ENCODE measurements at places on chromosomes 13 and 19.

- no peak for DNase-seq
These were observed 173.0 kb downstream of the TEX29 start for GRCh38 chr13:111493468-111493867.

DNA sequence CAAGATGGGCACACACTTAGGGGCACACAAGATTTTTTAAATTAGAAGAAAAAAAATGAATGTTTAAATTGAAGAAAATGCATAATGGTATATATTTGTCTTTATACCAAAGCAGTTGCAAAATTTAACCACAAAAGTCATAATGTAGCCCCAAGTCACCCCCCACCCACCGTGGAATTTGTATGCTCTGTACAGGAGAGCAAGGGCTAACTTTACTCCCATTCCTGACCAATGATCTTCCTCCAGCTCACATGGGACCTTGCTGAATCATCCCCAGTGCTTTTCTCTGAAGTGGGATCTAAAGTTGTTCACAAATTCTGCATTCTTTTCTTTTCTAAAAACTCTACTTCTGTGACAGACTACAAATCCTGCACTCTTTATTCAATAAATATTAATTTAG is 597.0 kb downstream of the UQCRFS1 start:
- no peak for DNase-seq

GRCh38 chr13:49908637-49909036 is 27.5 kb downstream of the SPRYD7 start:
- DNase-seq, result no peak

GRCh38 chr13:67156723-67157060 is 73.4 kb downstream of the PCDH9 start:
- no peak for DNase-seq

DNA sequence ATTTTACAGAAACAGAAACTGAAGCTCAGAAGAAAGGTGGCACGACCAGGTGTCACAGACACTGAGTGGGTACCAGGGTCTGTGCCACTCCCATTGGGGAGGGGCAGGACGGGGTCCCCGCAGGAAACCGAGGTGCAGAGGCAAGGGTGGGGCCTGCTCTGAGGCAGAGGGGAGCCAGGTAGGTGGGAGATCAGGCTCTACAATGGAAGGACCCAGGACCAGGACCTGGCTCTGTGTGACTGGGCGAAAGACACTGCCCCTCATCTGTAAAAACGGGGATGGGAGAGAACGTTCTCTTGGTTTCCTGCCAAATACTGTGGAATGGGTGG is 2.8 kb downstream of the PTGIR start:
- DNase-seq, result no peak

DNA sequence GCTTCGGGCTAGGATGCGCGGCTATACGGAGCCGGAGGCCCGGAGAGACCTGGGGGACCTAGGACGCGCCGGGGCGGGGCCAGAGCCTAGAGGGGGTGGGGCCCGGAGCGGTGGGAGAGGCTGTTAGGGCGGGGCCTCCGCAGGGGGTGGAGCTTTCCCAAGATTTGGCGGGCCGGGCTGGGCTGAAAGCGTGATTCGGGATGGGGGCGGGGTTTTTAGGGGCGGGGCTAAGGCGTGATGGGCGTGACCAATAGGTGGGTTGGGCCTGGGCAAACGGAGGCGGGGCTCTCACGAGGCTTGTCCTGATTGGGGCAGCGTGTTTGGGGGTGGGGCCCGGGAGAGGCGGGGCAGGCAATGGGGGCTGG is 439 bp downstream of the RAB11B start:
- peak; percentile 98 for DNase-seq

- no peak for DNase-seq
These were observed 6.6 kb upstream of the TEX101 start for GRCh38 chr19:43408043-43408442.

DNA sequence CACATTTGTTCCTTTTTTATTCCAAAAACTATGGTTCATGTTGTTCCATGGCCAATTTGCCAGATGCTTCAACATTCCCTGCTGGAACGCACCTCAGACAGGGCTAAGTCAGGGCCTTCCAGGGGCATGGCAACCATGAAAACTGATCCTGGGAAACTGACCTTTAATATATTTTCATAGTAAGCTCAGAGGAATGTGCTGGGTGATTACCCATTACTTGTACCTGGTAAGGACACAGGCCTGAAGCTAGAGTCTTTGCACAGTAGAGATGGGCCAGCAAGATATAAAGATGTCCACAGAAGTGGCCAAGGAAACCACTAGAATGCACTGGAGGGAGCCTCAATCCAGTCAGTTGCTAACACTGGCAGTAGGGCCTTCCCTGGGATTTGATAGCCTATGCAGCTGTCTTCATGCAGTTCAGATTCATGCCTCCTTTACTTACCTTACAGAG is 353.1 kb downstream of the ENOX1 start:
- DNase-seq, result no peak

DNA sequence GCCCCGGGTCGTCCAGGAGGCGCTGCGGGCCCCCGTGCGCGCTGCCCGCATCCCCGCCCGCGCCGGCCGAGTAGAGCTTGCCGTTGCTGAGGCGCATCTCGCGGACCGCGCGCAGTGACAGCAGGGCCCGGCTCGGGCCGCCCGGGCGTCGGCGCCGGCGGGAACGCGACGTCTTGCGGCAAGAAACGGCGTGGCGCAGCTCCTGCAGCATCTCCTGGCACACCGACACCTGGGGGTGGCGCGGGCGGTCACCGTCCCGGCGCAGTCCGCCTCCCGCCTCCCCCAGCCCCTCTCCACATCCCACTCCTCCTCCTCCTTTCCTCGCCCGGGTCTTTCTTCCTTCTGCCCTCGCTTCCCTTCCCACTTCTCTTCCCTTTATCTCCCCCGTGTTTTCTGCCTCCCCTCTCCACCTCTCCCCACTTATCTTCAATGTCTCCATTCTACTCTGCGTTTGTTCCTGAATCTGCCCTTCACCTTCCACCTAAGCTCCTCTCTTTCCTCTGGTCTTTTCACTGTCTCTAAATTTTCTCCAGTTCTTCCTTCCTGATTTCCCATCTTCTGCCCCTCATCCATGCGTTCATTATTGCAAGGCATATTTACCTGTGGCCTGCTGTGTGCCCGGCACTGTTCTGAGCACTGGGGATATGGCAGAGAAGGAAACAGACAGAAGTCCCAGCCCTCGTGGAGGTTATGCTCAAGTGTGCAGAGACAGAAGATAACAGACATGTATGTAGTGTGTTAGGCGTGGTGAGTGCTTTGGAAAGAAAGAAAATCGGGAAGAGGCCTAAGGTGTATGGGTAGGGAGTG is 5.2 kb upstream of the ATP1A3 start:
- DNase-seq, result no peak

GRCh38 chr13:106589716-106590115 is 21.8 kb upstream of the ARGLU1 start:
- no peak for DNase-seq

- DNase-seq, result peak; percentile 83
These were observed at the start of gene PTGIR for GRCh38 chr19:46624958-46625661. TSS of gene PTGIR (minus strand) at chr19:46625089. CDS start at chr19:46624225, 864 bp downstream.

GRCh38 chr13:59689057-59689456 is 474.7 kb downstream of the DIAPH3 start:
- DNase-seq, result no peak

GRCh38 chr13:23449398-23450162 is 16.1 kb upstream of the SACS start:
- no peak for DNase-seq

- DNase-seq, result no peak
These were observed 9.3 kb upstream of the PEAK3 start for GRCh38 chr19:2291185-2291751.

DNA sequence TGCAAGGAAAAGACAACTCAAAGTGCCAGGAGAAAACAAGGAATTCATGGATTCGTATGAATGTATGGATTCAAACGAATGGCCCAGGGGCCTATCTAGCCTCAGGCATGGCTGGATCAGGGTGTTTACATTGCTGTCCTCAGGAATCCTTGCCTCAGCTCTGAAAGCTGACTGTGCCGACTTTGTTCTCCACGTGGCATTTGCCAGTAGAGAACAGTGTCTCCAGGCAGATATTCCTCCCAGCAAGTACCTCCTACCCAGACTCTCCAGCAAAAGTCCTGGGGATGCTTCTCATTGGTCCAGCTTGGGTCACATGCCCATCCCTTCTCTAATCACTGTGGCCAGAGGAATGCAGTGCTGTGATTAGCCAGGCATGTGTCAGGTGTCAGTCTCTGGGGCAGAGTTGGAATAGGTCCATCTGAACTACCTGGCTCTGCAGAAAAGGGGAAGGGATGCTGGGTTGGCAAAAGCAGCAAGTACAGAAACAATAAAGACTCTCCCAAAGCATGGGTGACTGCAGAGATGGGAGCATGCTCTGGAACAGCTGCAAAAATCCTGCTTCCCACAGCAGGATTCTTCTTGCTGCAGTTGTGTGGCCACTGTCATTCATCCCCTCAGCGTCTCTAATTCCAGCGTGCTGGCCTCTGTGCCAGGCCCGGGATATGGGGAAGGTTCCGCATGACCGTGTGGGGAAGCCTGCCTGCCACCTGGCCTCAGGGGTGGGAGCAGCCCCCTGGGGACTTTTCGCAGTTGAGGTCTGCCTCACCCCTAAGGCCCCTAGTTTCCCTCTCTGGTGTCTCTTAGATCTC is 30.0 kb downstream of the CCNE1 start:
- no peak for DNase-seq

DNA sequence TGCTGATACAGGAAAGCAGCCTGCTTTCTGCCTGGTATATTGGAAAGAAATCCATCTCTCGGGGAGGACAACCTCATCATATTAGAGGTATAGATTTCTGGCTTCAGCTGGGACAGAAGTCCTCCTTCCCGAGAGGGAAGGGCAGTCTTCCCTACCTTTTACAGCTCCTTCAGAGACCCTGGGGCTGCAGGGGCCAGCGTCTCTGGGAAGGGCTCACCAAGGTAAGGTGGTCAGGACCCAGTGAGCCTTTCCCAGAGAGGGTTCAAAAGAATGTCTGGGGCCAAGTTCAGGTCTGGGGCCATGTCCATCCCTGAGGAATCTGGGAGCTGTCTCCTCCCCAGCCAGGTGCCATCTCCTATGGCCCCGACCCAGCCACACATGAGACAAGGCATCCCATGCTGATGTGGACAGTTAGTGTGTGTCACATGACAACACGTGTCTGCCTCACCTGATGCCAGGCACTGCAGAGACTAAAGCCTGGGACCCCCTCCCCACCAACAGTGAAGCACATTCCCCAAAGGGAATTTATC is 136.4 kb downstream of the URI1 start:
- DNase-seq, result no peak

DNA sequence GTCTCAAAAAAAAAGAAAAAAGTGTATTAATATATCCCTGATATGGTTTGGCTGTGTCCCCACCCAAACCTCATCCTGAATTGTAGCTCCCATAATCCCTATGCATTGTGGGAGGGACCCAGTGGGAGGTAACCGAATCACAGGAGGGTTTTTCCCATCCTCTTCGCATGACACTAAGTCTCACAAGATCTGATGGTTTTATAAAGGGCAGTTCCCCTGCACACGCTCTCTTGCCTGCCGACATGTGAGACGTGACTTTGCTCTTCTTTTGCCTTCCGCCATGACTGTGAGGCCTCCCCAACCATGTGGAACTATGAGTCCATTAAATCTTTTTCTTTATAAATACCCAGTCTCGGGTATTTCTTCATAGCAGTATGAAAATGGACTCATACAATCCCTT is 17.7 kb downstream of the STK24 start:
- peak; percentile 54 for DNase-seq

DNA sequence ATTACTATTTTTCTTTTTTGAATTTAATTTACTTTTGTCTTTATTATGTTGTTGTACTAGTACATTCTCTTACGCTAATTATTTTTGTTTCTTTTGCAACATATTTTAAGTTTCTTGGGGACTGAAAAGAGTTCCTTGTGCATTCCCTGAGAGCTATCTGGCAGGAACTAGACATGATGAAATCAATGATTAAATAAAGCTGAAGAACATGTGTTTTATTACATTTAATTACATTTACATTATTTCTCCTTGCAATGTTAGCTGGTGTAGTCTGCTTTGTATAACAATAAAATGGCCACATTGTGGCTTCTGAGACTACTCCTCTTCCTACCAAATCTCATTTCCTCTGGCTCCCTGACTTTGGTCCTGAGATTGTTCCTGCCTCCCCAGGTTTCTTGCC is 244.9 kb downstream of the NDFIP2 start:
- no peak for DNase-seq

GRCh38 chr19:38307597-38307996 is 3.5 kb downstream of the C19orf33 start:
- no peak for DNase-seq

DNA sequence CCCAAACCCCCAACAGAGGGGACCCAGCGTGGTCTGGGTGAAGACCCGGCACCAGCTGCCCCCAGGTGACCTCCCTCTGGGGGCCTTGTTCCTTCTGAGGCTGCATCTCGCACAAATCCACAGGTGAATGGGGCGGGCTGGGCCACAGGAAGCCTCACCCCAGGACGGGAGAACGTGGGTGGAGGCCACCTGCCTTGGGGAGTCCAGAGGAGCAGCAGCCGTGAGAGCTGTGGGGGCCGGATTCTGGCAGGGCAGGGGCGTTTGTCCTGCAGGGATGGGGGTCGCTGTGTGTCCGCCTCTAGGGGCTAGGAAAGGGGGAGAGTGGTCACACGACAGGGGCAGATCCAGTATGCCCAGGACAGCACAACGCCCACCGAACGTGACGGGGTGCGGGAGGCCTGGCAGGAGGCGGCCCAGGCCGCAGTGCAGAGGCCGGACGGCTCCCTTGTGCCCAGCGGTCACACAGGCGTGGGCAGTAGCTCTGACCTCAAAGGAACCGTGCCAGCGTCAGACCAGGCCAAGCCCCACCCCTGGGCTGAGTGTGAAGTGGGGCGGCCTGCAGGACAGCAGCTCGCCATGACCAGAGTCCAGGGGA is 6.7 kb downstream of the POLR2E start:
- DNase-seq, result peak; percentile 71

GRCh38 chr13:25966086-25966485 is 85.7 kb downstream of the SHISA2 start:
- DNase-seq, result no peak

GRCh38 chr19:1465191-1466016 is 13.6 kb downstream of the C19orf25 start:
- peak; percentile 49 for DNase-seq

GRCh38 chr19:6020166-6020882 is 42.4 kb upstream of the RANBP3 start:
- no peak for DNase-seq

DNA sequence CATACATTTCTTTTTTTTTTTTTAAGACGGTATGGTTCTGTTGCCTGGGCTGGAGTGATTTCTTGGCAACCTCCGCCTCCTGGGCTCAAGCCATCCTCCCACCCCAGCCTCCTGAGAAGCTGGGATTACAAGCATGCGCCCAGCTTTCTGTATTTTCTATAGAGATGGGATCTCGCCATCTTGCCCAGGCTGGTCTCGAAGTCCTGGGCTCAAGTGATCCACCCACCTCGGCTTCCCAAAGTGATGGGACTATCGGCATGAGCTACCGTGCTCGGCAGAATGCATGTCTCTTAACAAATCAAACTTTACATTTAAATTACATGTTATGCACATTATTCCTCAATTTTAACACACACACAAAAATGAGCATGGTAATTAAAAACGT is 1.2 kb downstream of the NDUFA13 start:
- no peak for DNase-seq

- DNase-seq, result no peak
These were observed 21.0 kb upstream of the SPRY2 start for GRCh38 chr13:80361883-80362327.

GRCh38 chr13:38376546-38376945 is 26.9 kb downstream of the UFM1 start:
- DNase-seq, result no peak

- no peak for DNase-seq
These were observed 44.9 kb downstream of the LATS2 start for GRCh38 chr13:21016487-21016886.
